ENCODE measurements at places on chromosomes 5 and 9.

- DNase-seq, result no peak
These were observed 148.2 kb upstream of the CDKN2B start for GRCh38 chr9:22157276-22157675.

DNA sequence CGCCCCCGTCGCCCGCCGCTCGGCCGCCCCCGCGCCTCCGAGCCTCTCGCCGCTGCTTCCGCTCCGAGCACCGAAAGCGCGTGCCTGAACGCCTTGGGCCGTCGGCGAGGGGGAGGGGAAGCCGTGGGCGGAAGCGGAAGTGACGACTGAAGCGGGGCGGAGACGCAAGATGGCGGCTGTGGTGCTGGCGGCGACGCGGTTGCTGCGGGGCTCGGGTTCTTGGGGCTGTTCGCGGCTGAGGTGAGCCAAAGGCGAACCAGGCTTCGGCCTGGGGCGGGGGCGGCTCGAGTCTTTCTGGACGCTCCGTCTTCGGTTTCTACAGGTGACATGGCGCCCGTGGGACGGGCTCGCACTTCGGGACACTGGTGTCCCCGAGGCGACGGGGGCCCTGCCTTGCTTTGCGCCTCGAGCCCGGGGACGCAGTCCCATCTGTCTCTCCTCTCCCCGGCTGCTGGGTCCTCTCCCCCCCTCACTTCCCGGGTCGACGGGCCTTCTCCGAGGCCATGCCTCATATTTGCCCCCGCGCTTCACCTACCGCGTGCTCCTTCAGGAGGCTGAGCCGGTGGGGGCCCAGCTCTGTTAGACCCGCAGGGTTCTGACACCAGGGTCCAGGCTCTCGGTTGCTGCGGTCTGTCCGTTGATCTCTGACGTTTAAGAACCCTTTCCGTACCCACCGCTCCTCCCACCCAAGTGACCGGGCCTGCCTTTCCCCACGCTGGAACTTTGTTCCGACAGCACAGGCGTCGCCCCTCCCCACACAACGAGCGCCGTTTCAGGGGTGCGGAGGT lies at the start of the genes ENTR1 and PMPCA:
ENTR1 (minus strand) TSS at position 115 of the 788 bp plus-strand sequence. CDS start 217 bp downstream, outside the sequence.
PMPCA (plus strand) TSS at position 159 of the 788 bp plus-strand sequence; CDS start at position 170, 11 bp downstream.
- peak; percentile 94 for DNase-seq

DNA sequence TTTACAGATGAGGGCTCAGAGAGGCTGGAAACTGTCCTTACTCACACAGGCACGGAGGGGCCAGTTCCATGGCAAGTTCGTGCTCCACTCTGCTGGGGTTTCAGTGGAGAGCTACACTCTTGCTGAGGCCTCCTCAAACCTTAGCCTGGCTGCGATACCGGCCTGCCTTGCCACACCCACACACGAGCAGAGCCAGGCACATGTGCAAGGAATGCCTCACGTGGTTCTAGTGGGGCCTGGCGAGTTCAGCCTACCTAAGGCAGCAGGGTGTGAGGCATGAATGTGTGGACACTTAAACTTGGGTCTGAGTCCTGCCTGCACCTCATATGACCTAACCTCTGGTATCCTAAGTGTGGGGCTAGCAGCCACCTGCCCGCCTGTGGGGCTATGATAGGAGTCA lies 21.5 kb upstream of the PRDM12 start:
- no peak for DNase-seq

GRCh38 chr5:96717874-96718273 lies 55.7 kb downstream of the CAST start:
- no peak for DNase-seq

GRCh38 chr5:9207817-9208418 lies 338.0 kb downstream of the SEMA5A start:
- DNase-seq, result no peak

DNA sequence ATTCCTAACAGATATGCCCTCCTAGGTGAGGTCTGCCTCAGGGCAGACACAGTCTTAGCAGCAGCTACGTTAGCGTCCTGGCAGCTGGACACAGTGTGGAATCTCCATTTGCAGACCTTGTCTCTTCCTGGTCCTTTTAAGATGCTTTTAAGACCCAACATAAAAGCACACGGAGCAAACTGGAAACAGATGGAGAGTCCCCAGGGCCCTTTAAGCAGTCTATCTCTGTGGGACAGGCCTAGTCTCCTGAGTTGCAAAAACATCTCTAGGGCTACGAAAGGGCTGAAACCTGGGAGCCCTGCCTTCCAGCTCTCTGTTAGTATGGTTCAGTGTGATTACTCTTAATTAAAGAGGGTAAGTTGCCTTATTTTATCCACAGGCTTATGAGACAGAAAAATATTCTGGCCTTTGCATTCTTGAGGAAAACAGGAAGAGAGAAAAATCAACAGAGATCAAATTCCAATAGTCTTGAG lies 66.0 kb upstream of the GNA14 start:
- no peak for DNase-seq

GRCh38 chr9:127007638-127008037 lies 93.1 kb downstream of the RALGPS1 start:
- no peak for DNase-seq
